Cerebellar nuclear complex (tissue), 1 donor: ENCODE measurements at places on chromosomes 4 and X.

DNA sequence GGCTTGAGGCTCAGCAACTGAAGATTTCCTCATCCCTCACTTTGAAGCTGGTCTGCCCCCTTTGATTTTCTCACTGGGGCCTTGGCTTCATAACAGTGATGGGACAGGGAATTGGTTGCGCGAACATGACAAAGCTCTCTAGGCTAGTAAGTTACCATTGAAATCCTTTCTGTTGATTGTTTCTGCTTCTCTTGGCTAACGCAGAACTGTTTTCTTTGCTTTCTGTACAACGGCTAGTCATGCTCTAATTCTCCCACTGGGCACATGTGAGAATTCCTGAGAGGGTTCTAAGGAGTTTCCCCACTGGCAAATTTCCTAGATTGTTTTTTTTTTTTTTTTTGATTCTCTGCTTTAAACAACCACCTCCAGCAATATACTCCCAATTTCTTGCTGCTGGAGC is 738.6 kb downstream of the PCDH7 start:
- DNase-seq: no peak

GRCh38 chr4:119233191-119233590 is 20.7 kb downstream of the USP53 start:
- no peak for DNase-seq

GRCh38 chr4:84215217-84215616 is 283.9 kb downstream of the NKX6-1 start:
- no peak for DNase-seq

DNA sequence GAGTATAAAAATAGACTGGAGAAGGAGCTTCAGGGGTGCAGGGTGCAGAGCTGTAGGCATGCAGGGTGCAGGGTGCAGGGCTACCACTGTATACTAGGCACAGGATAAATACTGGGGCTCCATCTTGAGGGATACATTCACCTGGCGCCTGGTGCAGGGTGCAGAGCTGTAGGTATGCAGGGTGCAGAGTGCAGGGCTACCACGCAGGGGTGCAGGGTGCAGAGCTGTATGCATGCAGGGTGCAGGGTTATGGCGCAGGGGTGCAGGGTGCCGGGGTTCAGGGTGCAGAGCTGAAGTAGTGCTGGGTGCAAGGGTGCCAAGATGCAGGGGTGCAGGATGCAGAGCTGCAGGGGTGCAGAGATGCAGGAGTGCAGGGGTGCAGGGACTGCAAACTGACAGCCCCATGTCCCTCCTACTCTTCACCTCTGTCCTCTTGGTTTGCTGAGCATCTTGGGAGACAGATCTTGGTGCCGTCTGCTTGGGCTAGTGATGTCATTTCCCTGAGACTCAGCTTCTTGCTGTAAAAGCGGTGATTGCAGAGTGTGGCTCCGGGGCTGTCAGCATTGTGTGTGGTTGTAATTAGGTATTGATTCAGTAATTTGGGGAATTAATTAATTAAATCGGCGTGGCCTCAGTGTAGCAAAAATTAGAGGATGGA is 91.2 kb downstream of the ADRA2C start:
- DNase-seq: no peak

DNA sequence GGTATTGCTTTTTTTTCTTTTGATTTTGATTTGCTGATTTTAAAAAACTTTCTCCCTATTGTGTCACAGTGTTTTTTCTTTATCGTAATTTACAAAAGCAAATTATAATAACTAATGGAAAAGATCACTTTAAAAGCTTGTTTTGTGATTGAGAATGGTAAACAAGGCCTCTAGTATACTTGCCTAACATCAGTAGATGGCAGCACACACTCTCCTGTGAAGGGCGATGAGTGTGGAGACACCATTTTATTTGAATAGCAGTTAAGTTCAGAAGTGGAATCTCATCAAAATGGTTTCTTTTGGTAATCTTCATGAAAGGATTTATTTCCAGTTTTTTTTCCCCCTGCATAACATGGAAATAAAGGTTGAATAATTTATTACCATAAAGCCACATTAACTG is 72.3 kb downstream of the PAK3 start:
- no peak for DNase-seq

GRCh38 chr4:10750714-10751113 is 66.1 kb upstream of the CLNK start:
- no peak for DNase-seq

DNA sequence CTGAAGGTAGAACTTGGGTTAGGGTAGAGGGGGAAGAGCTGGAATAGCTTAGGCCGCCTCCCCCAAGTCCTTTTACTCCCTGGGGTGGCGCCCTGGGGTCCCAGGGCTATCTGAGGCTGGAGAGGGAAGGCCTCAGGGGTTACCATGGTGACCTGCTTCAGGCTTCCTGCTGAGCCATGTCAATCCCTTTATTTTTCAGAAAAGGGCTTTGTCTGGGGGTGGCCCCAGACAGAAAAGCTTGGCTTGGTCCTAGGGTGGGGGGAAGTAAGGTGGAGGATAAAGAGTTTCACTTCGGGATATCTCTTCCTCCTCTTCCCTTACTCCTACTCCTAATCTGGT is 6.3 kb downstream of the EFNB1 start:
- DNase-seq: no peak

- no peak for DNase-seq
These were observed 51.8 kb downstream of the GBA3 start for GRCh38 chr4:22744478-22745062.

DNA sequence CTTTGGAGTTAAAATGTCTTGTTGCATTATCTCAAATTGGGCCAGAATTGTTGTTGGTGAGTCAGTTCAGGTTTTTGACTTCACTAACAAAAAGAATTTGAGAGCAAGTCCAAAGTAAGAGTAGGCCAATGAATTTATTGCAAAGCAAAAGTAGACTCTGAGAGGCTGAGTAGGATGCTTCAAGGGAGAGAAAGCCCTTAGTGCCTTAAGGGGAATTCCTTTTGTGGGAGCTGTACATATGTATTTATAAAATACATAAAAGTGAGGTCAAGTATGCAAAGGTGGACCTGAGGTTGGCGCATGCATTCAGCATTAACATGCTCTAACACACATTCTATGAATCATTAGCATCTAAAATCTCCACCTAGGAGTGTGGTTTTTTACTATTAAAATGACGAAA is 565.4 kb downstream of the GRXCR1 start:
- no peak for DNase-seq

DNA sequence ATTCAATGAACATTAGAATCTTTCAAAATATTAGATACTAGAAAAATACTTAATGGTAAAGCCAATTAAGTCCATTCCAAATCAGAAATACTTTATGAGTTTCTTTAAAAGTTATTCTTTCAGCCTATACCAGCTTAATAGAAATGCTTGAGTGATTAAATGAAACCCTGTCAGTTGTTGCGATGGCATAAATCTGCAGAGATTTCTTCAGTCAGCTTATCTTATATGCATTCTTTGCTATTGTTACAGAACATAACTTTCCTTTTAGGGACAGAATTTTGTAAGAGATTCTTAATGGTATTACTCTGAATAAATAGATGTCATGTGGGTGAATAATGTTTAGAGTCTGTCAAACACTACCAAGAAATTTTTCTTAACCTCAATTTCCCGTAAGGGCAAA is 325.0 kb upstream of the HAND2 start:
- DNase-seq: no peak

GRCh38 chrX:40867352-40867751 is 132.0 kb upstream of the MED14 start:
- no peak for DNase-seq

DNA sequence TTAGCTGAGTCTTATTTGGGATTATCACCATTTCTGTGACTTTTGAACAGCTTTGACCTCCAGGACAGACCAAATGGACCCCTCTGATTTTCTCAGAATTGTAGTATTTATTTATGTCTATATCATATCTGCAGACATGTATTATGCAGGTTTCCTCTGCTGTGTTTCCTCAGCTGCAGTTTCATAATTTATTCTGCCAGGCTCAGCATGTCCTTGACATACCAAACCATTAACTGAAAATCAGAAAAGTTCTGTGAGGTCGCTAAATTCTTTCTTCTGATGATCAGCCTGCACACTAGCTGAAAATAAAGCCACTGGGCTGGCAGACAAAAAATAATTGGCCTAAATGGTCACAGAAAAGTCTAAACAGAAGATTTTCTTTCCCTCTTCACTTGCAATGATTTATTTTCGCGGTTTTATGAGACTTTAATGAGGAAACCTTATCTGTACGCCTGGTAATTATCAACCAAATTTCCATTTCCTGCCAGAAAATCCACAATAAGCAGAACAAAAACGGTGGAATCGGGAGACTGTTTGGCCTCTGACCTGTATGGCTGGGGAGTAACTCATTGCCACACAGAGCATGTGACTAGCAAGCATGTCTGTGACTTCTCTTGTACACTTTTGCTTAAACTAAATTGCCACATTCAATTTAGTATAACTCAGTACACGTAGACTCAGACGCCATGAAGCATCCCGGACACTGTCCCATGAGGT is 150.9 kb downstream of the ENPP6 start:
- DNase-seq: no peak

GRCh38 chr4:183426507-183426906 is 17.9 kb upstream of the CDKN2AIP start:
- DNase-seq: no peak

- DNase-seq: no peak
These were observed 18.6 kb downstream of the PSMD10 start for GRCh38 chrX:108072746-108073145.

DNA sequence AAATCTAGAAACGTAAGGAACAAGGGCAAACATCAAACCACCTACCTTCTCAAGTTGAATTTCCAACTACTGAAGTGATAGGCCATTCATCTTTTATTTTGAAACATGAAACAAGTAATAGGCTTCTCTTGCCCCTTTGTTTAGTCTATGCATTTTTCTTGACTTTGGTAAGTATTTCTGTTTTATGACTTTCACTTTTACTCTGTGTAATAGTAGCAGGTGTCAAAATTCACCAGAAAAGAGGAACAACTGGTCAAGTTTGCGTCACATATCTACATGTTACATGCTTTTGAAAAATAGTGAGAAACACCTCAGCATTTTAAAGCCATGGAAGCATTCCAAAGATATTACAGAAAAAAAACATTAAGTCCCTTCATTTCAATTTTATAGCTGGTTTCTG is 157.1 kb upstream of the FTHL17 start:
- DNase-seq: no peak

DNA sequence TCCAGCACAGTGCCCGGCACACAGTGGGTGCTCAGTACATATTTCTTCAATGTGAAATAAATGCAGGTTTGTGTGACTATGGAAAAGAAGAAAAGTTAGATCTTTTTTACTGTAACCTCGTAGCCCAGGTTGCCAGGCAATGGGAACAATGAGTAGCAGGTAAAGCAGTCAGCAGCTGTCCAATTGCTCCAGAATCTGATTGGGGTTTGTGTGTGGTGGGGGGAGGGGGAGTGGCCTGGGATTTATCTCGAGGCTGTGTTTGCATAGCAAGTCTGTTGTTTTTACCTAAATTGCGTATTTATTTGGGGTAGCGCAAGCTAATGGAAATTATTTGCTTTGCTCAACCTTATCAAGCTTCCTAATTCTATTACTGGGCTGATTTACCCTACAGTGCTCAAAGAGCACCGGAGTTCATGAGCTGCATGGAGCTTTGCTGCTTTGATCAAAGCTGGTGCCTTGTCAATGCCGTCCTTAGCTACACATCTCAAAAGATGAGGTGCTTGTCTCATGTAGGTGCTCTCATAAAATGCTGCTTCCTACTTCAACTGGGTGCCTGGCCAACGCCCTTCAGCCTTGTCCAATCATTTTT is 145.0 kb upstream of the DGKK start:
- DNase-seq: no peak

DNA sequence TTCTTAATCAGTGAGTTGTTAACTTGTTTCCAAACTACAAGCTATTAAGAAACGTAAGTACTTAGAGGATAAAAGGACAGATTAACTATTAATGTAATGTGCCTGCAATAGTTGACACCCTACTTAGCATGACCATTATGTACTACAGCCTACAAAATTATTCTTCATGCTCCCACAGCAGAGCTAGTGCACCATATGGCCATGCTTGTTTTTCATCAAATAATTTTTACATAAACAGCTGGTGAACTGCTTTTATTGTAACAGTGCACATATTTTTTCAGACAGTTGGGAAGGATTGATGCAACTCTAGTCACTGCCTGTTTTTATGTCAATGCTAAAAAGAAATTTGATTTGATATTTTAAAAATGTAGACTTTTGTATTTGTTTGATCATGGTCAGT is 10.2 kb upstream of the MAGEB10 start:
- DNase-seq: no peak

- no peak for DNase-seq
These were observed 141.3 kb downstream of the AFAP1 start for GRCh38 chr4:7798178-7798995.

GRCh38 chr4:61923179-61923578 is 723.1 kb downstream of the ADGRL3 start:
- DNase-seq: no peak

DNA sequence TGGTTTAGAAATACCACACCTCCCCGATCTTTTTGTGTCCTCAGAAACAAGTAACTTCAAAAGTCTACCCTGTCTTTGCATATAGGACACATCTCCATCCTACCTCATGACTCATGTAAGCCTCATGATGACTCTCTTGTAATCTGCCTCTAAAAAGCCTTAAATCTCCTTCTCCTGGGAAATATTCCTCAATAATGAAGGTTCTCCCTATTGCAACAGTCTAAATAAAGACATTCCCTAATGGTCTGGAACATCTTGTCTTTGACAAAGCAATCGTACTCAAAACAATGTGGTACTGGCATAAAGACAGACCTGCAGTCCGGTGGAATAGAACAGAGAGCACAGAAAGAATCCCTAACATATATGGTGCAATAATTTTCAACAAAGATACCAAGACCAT is 257.7 kb downstream of the OPHN1 start:
- no peak for DNase-seq

- DNase-seq: no peak
These were observed 42.1 kb downstream of the PDGFC start for GRCh38 chr4:156929386-156930105.

DNA sequence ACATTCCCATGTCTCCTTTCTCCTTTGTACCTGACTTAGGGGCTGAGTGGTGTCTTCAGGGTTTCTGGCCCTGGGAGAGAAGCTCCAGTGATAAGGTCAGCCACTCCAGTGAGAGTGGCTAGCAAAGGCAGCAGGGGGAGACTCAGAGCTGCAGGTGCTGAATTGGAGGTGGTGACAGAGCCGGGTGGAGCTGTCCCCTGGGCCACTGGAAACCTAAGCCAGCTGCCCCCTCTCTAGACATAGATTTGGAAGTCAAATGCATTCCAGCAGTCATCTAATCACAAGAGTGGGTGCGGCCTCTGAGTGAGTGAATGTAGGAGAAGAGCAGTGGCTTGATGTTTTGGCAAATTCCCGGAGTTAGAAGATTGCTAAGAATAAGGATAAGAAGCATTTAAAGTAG is 28.5 kb downstream of the TRIM2 start:
- DNase-seq: no peak
